ENCODE measurements at places on chromosomes 3 and 15.

- peak; percentile 18 for DNase-seq
Measured at GRCh38 chr3:47512416-47513124, 942 bp downstream of the ELP6 start.

DNA sequence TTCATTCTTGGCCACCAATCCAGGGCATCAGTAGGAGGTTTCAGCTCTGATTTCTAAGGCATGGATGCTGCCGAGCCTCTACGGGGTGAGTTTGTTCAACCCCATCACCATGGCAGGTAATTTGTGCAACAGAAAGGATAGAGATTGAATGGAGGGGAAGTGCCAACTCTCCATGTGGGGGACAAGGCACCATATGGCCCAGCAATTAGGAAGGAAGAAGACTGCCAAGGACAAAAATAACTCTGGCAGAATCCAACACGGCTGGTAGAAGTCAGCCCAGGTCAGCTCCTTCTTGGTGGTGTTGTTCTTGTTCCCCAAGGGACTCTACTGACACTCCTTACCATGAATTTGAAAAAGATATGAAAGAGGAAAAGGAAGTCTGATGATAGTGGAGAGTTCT lies 503.9 kb downstream of the MAGI1 start:
- DNase-seq, result no peak

- peak; percentile 83 for DNase-seq
Measured at GRCh38 chr3:42880601-42881451, 5.1 kb upstream of the CYP8B1 start.

- no peak for DNase-seq
Measured at GRCh38 chr3:25662736-25663320, 1.9 kb downstream of the TOP2B start.

GRCh38 chr3:23954144-23954543 lies 9.1 kb downstream of the NR1D2 start:
- no peak for DNase-seq

DNA sequence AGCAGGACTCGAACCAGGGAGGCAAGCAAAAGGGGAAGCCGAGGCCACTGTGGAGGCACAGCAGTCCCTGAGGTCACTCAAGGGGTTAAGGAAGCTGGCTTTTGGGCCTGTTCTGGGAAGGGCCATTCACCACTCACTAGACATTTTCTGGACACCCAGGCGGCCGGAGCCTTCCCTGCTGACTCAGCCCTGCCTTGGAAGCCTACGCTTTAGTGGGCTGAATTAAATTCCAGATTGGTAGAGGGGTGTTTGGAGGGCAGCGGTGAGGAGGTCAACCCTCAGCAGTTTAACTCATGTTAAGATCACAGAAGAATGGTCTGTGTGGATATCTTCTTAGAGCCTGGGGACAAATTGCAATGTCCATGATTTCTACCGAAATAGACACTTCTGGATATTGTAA lies 152.8 kb downstream of the GABRG3 start:
- DNase-seq, result no peak

GRCh38 chr3:39005295-39005694 lies 46.4 kb downstream of the SCN11A start:
- no peak for DNase-seq

DNA sequence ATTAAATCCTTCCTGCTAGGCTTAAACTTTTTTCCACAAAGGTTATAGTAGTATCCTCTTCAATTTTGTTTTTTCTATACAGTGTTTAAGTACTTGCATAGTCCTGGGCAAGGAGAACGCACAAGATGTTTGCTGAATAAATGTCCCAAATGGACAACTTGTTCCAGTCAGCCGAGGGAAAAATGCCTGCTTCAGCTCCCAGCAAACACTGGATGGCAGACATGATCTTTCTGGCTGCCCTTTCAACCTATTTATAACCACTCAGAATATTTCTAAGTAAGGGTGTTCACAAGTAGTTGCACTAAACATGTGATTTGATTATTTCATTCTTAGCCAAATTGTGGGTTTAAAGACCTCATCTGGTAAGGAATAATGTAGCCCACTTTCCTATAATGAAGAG lies 29.8 kb downstream of the GNB4 start:
- DNase-seq, result peak; percentile 32

DNA sequence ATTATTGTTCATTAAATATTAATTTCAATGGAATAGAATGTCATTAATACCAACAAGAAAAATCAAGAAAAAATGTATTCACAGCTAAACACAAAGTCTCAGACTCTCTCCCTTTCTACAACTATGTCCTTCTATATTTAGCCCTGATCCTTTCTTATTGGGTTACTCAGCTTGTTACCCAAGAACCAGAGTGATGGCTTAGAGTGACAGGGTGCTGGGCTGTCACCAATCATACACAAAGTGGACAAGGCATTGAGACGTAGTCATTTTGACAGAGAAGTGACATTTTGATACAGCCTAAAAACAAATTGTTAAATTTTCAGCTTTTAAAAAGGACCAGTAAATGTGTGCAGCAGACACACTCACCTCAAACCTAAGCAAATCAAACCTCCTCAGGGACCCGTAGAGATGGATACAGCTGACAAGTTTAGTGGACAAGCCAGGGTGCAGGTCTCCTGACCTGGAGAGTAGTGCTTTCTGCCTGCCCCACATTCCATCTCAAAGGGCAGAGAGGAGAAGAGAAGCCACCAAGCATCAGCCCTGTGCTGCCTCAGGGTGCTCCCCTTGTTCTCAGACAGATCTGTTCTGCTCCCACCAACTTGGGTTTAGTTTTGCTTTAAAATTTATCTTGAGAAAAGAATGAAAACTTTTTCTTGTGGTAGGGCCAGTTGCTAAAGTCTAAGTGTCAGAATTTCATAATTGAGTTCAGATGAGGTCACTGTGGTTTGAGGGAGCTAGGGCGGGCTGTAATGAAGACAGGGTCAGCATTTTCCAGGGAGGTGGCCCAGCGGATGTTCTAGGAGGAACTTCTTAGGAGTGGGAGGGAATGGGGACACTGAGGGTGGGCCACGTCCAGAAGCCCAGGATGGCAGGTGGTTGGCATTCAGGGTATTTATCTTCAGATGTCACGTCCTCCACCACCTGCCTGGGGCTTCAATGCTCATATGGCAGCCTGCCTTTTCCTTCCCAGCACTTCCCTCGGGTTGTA lies 136.5 kb upstream of the TBL1XR1 start:
- no peak for DNase-seq

GRCh38 chr3:14810801-14811661 lies 7.7 kb upstream of the FGD5 start:
- DNase-seq, result no peak

GRCh38 chr3:105853801-105854432 lies 14.9 kb downstream of the CBLB start:
- DNase-seq, result no peak

DNA sequence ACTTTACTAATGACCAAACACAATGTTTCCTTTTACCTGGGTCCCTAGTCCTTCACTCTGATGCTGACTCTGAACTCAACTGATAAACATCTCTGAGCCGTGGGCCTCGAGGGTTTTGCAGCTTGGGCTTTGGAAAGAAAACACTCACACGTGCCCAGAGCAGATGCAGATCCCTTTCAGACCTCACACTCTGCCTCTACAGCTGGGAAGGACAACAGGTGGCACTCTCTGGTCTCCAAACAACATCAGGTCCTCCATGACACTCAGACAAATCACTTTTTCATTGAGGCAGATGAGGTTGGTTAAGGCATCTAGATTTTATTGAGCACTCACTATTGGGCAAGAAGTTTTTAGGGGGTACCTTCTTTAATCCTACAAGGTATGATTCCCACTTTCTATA lies 64.7 kb upstream of the NTRK3 start:
- no peak for DNase-seq

DNA sequence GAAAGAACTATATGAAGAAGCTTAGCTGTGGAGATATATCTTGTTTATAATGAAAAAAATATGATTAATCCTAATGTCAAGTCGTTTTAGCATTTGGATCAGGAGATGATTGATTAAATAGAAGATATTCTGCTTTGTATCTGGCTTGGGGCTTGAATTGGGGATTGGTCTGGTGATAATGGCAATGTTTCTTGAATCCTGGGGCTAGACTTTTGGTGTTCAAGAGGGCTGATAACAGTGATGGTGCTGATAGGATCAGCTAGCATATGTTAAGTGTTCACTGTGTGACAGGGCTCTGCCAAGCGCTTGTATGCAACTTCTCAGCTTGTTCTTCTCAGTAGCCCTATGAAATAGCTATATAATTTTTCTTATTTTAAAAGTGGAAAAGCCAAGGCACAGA lies 20.2 kb downstream of the CNOT10 start:
- DNase-seq, result no peak

DNA sequence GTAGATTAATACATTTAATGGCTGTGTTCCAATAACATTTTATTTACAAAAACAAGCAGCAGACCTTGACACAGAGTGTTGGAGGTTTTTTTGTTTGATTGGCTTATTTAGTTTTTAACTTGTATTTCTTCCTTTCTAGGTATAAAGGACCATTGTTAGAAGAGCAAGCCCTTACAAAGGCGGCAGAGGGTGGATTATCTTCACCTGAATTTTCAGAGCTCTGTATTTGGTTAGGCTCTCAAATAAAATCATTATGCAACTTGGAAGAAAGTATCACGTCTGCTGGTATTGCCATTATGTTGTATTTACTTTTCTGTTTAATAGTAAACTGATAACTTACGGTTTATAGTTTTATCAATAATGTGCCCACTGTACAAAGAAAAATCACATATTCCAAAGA lies 10.0 kb downstream of the FAM98B start:
- no peak for DNase-seq

DNA sequence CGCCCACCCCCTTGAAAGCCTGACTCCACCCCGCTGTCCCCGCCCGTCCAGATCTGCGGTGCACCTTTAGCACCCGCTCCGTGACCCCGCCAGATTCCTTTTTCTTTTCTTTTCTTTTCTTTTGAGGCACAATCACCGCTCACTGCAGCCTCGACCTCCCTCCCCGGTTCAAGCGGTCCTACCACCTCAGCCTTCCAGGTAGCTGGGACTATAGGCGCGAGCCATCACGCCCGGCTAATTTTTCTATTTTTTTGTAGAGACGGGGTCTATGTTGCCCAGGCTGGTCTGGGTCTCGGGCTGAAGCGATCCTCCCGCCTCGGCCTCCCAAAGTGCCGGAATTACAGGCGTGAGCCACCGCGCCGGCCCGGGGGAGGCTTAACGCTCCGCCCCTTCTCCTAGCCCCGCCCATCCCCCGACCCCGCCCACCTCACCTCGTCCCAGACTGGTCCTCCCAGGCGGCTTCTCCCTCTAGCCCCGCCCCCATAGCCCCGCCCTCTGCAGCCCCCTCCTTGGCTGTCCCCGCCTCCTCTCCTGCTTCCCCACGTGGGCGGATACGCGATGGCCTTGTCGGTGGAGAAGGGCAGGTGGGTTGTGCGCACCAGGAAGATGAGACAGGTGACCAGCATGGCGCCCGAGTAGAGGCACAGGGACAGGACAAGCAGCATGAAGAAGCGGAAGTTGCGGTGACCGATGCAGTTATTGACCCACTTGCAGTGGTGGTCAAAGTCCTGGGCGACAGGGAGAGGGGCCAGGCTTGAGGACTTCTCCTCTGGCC lies 3.2 kb downstream of the ZDHHC19 start:
- DNase-seq, result no peak

DNA sequence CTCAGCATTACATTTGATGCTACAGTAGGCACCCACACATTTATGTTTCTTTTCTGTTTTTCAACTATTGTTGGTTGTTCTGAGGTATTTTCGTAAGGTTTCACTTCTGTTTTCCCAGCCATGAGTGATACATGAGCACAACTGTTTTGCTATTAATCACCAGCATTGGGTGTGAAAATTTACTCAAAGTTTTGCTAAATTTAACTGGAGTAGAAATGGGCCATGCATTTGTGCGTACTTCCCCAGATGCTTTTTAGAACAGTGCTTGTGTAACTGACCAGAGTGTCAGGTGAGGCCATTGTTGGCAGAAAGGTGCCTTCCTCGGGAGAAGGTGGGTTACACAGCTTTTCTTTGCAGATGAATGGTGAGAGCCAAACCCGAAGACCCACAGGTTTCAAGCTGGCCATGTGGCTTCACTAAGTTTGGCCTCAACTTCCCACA lies 70.4 kb downstream of the ST6GAL1 start:
- DNase-seq, result no peak

DNA sequence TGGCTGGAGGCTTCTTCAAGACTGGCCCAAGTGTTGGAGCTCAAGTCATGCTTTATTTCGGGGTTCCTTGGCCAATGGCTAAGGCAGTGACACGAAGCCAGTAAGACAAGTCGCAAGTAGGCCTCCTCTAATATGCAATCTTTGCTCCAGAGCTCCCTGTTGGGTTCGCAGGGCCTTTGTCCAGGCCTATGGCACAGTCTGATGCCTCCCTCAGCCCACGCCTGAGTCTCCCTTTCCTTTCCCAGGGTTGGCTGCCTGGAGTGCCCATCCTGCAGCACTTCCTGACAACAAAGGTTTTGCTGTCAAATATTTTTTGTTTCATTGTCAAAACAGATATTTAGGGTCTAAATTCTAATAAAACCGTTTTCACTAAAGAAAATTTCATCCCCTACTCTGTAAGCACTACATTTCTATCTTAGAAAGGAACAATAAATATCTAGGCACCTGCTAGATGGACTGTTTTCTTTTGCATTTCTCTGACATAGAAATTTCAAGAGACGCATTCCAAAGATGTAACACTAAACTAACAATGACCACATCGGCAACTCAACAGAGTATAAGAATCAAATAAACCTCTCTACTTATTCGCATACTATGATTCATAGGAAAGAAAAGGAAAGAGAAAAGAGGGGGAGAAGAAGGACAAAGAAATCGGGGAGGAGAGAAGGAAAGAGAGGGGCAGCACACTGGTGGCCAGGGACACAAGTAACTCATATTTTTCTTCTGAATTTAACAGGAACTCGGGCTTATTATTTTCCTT lies 393.1 kb upstream of the ATP11B start:
- DNase-seq, result no peak

- DNase-seq, result no peak
Measured at GRCh38 chr15:79008659-79009058, 63.8 kb upstream of the CTSH start.

- DNase-seq, result no peak
Measured at GRCh38 chr3:141632779-141633374, 105.2 kb upstream of the RNF7 start.

DNA sequence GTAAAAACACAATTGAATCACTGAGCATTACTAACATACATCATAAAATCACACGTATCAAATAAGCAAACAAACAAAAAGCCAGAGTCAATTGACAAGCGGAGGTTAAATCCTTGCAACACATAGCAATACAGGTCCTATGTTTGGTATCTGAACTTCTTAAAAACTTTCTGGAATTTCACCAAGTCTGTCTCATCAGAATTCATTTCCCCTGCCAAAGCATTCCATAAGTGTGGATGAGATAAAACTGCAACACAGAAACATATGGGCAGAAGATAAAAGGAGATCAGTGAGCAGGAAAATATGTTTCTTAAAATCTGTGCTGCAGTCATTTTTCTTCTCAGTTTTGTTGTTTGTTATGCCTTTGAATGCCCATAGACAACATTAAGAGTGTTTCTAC lies 1155.5 kb downstream of the TBL1XR1 start:
- peak; percentile 81 for DNase-seq

DNA sequence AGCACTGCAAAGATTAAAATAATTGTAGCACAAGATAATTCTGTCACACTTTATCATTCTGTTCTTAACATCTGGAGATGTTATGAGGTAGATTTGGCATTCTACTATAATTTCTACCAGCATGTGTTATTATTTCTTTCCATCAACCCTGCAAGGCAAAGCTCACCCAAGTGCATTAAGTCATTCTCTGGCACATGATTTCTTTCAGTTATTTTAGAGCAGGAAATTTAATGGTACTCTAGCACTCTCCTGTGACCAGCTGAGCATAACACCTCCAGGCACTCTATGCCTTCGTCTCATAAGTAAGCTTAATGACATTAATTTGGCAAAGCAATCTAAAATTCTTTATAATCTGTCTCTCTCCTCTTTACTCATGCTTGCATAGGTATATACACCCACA lies 300.2 kb upstream of the GPR149 start:
- peak; percentile 4 for DNase-seq

- peak; percentile 88 for DNase-seq
Measured at GRCh38 chr15:77482570-77482969, 61.9 kb downstream of the HMG20A start.

Measured in fibroblast of upper back skin (primary cell).